ENCODE measurements at places on chromosomes 13 and 19. TPM values are rescaled to one million over a fixed set of nuclear protein-coding genes. Genes with fewer than 3 reads are reported as not detected.

RRAS gene
- 114 TPM for total RNA-seq

SYNE4 gene
- 8.9 TPM for total RNA-seq

GRCh38 chr13:114130837-114131582 lies 1.4 kb downstream of the RASA3 start:
- H3K4me1 ChIP-seq, result peaks cover 60% of the 10 kb centered on the region
- H3K27ac ChIP-seq, result peak overlapping the region; percentile 86
- H3K36me3 ChIP-seq, result no peaks in the 10 kb centered on the region
- peak overlapping the region; percentile 82 for H3K4me3 ChIP-seq

- no peak overlapping the region for H3K4me3 ChIP-seq
- no peaks in the 10 kb centered on the region for H3K4me1 ChIP-seq
- H3K36me3 ChIP-seq, result peaks cover 83% of the 10 kb centered on the region
- peak overlapping the region; percentile 2 for H3K27ac ChIP-seq
- H3K27me3 ChIP-seq, result no peaks in the 10 kb centered on the region
Observed at GRCh38 chr13:39023316-39023715, 14.6 kb downstream of the PROSER1 start.

GRCh38 chr19:4704317-4704673 lies 19.3 kb downstream of the DPP9 start:
- peak overlapping the region; percentile 56 for H3K27ac ChIP-seq
- H3K36me3 ChIP-seq, result peaks cover 76% of the 10 kb centered on the region
- no peak overlapping the region for H3K4me3 ChIP-seq
- DNase-seq, result peak; percentile 70
- H3K4me1 ChIP-seq, result peaks cover 47% of the 10 kb centered on the region

DNA sequence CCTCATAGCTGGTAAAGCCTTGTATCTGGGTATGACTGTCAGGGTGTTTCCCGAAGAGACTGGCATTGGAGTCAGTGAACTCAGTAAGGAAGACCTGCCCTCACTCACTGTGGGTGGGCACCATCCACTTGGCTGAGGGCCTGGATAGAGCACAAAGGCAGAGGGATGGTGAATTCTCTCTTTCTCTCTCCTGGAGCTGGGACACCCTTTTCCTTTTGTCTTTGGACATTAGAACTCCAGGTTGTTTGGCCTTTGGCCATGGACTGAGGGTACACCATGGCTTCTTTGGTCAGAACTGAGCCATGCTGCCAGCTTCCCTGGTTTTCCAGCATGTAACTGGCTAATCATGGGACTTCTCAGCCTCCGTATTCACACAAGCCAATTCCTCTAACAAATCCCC lies 4.6 kb upstream of the CEACAM1 start:
- no peaks in the 10 kb centered on the region for H3K36me3 ChIP-seq
- no peak overlapping the region for H3K27ac ChIP-seq
- H3K4me1 ChIP-seq, result peaks cover 14% of the 10 kb centered on the region
- H3K27me3 ChIP-seq, result no peaks in the 10 kb centered on the region

GRCh38 chr19:32652894-32653598 lies 21.9 kb downstream of the ANKRD27 start:
- H3K4me3 ChIP-seq, result no peak overlapping the region
- peaks cover 66% of the 10 kb centered on the region for H3K36me3 ChIP-seq
- peaks cover 9% of the 10 kb centered on the region for H3K4me1 ChIP-seq

DNA sequence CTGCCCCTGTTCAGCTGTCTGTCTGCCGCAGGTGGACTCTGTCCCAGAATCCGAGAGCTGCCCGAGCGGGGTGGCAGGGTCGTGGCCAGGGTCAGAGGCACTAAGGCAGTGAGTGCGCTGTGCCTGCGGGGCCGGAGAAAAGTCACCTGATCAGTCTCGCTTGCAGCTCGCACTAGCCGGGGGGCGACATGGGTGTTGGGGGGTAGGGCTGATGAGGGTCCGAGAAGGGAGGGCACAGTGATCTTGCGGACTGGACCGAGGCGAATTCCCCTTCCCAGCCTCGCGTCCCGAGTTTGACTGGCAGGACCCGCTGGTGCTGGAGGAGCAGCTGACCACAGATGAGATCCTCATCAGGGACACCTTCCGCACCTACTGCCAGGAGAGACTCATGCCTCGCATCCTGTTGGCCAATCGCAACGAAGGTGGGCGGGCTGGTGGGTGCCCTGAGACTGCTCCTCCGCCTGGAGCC lies 627 bp downstream of the GCDH start:
- peak overlapping the region; percentile 96 for H3K4me3 ChIP-seq
- no peak for DNase-seq
- H3K4me1 ChIP-seq, result peaks cover 10% of the 10 kb centered on the region
- peak overlapping the region; percentile 85 for H3K27ac ChIP-seq

PNMA8A gene
- 1.5 TPM for total RNA-seq

ZNF888 gene
- 8.8 TPM for total RNA-seq

- H3K27me3 ChIP-seq, result peaks cover 8% of the 10 kb centered on the region
- no peak overlapping the region for H3K4me3 ChIP-seq
- no peaks in the 10 kb centered on the region for H3K4me1 ChIP-seq
Observed at GRCh38 chr19:50518091-50519005, 4.6 kb upstream of the ASPDH start.

DNA sequence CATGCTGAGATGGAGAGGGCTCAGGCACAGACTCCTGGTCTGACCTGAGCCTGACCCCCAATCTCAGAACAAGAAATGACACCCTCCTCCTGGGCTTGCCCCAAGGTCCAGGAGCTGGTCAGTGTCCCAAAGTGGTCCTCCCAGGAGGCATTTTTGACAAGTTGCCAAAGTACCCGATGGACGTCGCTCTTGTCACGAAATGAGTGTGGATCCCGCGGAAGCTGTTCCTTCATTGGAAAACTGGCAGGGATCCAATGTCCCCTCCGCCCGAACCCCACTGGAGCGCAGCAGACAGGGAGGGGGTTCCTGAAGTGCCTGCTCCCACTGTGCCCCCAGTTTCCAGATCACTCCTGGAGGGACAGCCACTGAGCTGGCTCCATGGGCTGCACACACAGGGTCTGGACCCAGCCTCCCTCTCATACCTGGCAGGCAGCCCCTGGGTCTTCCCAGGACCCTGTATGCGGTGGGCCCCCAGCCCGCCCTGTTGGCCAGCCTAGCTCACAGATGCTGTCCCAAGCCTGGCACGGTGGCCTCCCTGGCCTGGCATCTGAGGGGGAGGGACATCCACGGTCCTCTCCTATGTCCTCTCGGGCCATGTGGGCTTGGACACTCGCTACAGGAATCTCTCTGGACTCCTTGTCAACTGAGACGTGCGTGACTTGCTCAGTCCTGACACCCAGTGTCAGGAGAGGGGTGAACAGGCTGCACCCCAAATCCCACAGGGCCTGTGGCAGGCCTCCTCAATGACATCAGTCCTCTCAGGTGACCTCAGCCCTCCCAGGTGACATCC lies 12.8 kb upstream of the ZNF14 start:
- no peak overlapping the region for H3K27ac ChIP-seq
- H3K36me3 ChIP-seq, result no peaks in the 10 kb centered on the region
- H3K27me3 ChIP-seq, result peaks cover 6% of the 10 kb centered on the region
- no peak for DNase-seq
- no peak overlapping the region for H3K4me3 ChIP-seq
- no peaks in the 10 kb centered on the region for H3K4me1 ChIP-seq

FFAR2 gene
- 4.7 TPM for total RNA-seq

DNA sequence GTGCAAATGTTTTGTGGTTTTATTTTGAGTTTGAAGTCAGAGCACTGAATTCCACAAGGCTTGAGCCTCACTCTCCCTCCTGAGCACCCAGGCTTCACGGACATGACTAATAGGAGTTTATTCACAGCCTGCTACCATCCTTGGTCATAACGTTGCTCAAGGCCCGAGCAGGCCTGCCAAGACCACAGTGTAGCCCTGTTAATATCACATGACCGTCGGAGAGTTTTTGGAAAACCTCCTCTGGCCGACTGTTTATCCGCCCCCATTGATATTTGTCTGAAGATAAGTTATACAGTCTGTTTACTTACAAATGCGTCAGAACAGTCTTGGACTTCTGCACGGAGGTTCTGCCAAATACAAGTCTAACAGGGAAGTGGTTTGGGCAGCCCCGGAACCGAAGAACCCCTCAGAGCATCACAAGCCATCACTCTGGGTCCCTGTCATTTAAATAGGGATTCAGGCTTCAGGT lies 89.9 kb downstream of the COL4A2 start:
- H3K4me3 ChIP-seq, result no peak overlapping the region
- H3K27ac ChIP-seq, result peak overlapping the region; percentile 80
- no peaks in the 10 kb centered on the region for H3K36me3 ChIP-seq
- H3K4me1 ChIP-seq, result peaks cover 32% of the 10 kb centered on the region
- H3K27me3 ChIP-seq, result no peaks in the 10 kb centered on the region

DNA sequence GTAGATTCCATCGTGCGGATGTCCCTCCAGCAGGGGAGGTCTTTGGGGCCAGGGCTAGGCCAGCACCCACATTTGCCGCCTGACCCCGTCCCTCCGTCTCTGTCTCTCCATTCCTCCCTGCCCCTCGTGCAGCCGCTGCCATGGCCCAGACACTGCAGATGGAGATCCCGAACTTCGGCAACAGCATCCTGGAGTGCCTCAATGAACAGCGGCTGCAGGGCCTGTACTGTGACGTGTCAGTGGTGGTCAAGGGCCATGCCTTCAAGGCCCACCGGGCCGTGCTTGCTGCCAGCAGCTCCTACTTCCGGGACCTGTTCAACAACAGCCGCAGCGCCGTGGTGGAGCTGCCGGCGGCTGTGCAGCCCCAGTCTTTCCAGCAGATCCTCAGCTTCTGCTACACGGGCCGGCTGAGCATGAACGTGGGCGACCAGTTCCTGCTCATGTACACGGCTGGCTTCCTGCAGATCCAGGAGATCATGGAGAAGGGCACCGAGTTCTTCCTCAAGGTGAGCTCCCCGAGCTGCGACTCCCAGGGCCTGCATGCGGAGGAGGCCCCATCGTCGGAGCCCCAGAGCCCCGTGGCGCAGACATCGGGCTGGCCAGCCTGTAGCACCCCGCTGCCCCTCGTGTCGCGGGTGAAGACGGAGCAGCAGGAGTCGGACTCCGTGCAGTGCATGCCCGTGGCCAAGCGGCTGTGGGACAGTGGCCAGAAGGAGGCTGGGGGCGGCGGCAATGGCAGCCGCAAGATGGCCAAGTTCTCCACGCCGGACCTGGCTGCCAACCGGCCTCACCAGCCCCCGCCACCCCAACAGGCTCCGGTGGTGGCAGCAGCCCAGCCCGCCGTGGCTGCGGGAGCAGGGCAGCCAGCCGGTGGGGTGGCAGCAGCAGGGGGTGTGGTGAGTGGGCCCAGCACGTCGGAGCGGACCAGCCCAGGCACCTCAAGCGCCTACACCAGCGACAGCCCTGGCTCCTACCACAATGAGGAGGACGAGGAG lies 14.8 kb downstream of the STX10 start:
- no peaks in the 10 kb centered on the region for H3K27me3 ChIP-seq
- H3K4me3 ChIP-seq, result no peak overlapping the region
- H3K36me3 ChIP-seq, result peaks cover 48% of the 10 kb centered on the region
- peaks cover 17% of the 10 kb centered on the region for H3K4me1 ChIP-seq

DNA sequence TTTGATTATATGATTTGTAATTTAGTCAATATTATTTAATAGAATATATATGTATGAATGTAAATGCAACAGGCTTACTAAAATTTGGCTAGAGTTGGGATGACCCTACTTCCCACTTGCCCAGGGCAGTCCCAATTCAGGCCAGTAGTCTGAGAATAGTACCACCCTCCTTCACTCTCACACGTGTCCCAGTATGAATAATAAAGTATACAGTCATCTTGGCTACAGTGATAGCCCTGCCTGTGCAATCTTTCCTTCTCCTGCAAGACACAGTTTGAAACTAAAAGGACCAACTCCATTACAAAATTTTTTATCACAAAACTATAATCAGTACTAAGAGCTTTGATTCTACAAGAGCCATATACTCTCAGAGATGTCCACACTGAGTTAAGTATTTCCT lies 76.2 kb downstream of the SACS start:
- H3K36me3 ChIP-seq, result peaks cover 52% of the 10 kb centered on the region
- no peak overlapping the region for H3K4me3 ChIP-seq
- no peaks in the 10 kb centered on the region for H3K4me1 ChIP-seq

GRCh38 chr19:54674021-54674617 lies 11.3 kb downstream of the LILRB4 start:
- H3K36me3 ChIP-seq, result no peaks in the 10 kb centered on the region
- no peak for DNase-seq
- no peak overlapping the region for H3K27ac ChIP-seq
- H3K27me3 ChIP-seq, result peaks cover 9% of the 10 kb centered on the region
- H3K4me1 ChIP-seq, result peaks cover 5% of the 10 kb centered on the region
- no peak overlapping the region for H3K4me3 ChIP-seq

DNA sequence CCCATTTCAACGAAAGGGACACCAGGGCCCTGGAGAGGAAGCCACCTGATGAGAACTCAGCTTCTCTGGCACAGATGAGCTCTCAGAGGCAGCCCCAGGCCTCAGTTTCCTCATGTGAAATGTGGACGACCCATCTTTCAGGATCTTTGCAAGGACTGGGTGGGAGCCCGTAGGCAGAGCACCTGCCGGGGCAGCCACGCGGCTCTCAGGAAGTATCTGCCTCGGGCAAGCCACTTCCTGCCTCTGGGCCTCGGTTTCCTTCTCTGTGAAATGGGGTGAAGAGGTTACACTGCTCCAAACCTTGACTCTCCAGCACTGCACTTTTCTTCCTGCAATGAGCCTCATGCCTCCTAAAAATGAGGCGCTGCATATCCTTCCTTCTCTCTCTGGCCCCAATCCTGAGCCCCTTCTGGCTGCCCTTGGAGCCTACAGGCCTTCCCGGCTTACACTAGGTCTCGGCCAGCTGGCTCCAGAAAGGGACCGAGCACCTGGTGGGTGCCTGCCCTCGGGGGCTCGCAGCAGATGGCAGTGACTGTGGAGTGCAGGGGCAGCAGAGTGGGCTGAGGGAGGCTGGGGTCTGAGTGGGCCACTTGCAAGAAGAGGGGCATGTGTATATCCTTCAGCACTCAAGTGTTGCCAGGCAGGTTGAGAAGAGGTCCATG lies 3.5 kb downstream of the SSBP4 start:
- H3K36me3 ChIP-seq, result no peaks in the 10 kb centered on the region
- no peaks in the 10 kb centered on the region for H3K27me3 ChIP-seq
- DNase-seq, result peak; percentile 39
- H3K4me3 ChIP-seq, result no peak overlapping the region
- no peak overlapping the region for H3K27ac ChIP-seq

ZNF415 gene
- 4.0 TPM for total RNA-seq

ZSCAN5C gene
- not detected for total RNA-seq

- peak overlapping the region; percentile 68 for H3K27ac ChIP-seq
- H3K36me3 ChIP-seq, result peaks cover 42% of the 10 kb centered on the region
- no peak for DNase-seq
Observed at GRCh38 chr19:10762656-10763055, 44.8 kb downstream of the DNM2 start.

DNA sequence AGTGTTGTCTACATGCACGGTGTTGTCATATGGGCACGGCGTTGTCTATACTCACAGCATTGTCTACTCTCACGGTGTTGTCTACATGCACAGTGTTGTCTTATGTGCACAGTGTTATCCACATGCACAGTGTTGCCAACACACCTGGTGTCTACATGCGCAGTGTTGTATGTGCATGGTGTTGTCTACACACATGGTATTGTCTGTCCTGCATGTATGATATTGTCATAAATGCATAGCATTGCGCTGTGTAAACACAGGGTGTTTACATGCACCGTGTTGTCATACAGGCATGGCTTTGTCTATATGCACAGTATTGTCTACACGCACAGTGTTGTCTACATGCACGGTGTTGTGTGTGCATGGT lies 6.8 kb downstream of the ADPRHL1 start:
- H3K4me1 ChIP-seq, result peaks cover 5% of the 10 kb centered on the region
- no peaks in the 10 kb centered on the region for H3K27me3 ChIP-seq
- DNase-seq, result no peak
- H3K36me3 ChIP-seq, result no peaks in the 10 kb centered on the region
- no peak overlapping the region for H3K4me3 ChIP-seq
